ENCODE measurements at places on chromosomes 16 and 17.

DNA sequence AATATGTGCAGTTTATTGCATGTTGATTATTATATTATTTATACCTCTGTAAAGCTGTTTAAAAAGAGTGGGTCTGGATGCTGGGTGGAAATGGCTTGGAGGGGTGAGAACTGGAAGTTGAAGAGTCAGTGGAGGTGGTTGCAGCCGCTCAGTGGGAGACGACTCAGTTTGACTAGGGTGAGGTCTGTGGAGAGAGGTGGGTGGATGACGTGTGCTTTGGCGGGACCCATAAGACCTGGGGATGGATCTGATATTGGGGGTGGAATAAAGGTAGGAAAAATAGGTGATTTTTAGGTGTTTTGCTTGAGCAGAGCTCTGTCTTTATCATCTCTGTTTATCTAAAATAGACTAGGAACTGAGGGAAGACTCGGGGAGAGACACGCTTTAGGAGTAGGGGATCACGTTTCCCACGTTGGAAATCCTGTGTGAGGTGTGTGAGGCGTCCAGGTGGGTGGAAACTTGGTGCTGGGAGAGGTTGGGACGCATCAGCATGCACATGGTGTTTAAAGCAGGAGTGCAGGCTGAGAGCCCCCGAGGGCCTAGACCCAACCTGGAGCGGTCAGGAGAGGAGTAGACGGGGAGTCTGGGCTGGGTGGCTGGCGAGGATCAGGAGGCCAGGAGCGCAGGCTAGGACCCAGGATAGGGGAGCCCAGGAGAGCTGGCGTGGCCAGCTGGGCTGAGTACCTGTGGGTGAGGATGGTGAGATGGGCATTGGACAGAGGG lies 17.2 kb downstream of the NT5M start:
- DNase-seq: no peak

DNA sequence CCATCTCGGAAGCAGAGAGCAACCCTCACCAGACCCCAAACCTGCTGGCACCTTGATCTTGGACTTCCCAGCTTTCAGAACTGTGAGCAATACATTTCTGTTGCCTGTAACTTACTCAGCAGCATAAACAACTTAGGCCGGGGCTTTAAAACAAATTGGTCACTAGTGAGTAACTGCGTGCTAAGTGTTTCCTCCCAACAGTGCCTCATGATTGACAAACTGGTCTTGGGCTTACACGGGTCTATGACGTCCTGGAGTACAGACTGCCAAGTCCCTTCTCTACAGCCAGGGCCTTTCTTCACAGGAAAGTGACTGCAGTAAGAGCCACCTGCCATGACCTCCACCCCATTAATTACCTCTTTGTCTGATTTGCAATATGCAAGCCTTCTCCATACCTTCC lies 136.7 kb downstream of the XYLT1 start:
- no peak for DNase-seq

- DNase-seq: peak; percentile 98
Observed at GRCh38 chr16:88798772-88799455, 4.7 kb upstream of the CDT1 start.

- DNase-seq: no peak
Observed at GRCh38 chr17:5045496-5045895, 10.3 kb upstream of the SLC52A1 start.

- DNase-seq: no peak
Observed at GRCh38 chr16:81243942-81244341, 5.5 kb downstream of the BCO1 start.

GRCh38 chr17:39281806-39282205 lies 56.1 kb upstream of the STAC2 start:
- no peak for DNase-seq

Measured in NCI-H524 (cell line).